Activated naive CD4-positive, alpha-beta T cell treated with anti-CD3 and anti-CD28 coated beads for 36 hours (primary cell): ENCODE measurements at places on chromosomes 7 and 10. TPM values are rescaled to one million over a fixed set of nuclear protein-coding genes. Genes with fewer than 3 reads are reported as not detected.

TRPV6 gene
- total RNA-seq, result not detected

DNA sequence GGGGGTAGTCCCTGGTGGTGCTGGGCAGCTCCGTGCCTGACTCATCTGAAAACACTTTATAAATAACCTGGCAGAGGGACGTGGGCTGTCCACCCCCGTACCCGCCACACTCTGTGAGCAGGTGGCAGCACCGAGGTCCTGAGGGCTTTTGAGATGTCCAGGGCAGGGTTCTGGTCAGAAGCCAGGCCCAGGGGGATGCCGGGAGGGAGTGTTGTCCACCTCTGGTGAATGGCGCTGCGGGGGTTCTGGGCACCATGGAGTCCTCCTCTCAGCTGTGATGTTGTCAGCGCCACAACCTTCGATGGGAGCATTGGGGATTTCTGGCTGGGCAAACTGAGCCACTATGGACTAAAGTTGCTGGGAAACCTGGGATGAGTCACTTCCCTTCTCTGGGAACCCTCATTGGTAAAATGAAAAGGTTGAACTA, 27.4 kb upstream of the GOLGA7B start:
- no peak for DNase-seq

DNA sequence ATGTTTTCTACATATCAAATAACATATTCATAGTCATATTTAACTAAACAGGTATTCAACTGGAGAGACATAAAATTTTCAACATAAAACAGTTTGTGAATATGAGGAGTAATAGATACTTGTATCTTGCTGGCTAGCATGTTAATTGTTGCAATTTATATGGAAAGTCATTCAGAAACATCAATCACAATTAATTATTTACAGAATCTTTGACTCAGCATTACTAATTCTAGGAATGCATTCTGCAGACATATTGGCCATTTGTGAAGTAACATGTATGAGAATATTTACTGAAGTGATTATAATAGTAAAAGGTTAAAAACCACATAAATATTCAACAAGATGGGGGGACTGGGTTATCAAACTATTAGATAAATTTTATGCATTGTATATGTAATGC, 203.7 kb downstream of the TSPAN12 start:
- no peak for DNase-seq

DNA sequence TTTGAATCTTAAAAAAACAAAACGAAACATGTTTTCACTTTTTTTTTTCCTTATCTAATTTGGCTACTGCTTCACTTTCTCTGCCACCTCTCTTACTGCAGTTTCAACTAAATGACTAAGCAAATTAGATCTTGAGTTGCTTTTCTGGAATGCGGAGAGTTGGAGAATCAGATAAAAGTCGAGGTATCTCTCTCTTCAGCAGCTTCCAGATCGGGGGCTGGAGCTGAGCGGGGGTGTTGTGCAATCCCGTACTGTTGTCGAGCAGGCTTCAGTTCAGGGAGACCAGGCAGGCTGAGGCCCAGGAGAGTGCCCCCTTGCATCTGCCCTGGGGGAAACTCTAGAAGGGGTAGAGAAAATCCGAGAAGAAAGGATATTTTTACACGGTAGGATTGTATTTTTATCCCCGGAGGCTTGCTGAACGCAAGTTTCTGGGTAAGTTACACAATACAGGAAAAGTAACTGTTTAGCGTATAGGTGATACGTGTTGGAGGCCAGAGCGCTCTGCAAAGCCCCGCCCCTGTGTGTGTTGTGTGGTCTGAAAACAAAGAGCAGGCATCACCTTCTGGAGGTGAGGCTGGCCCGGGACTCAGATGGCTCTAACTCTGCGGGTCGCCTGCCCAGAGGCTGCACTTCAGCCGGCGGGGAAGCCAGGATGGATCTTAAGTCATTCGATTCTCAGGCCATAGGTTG, 116.6 kb downstream of the KLF6 start:
- peak; percentile 75 for DNase-seq

DNA sequence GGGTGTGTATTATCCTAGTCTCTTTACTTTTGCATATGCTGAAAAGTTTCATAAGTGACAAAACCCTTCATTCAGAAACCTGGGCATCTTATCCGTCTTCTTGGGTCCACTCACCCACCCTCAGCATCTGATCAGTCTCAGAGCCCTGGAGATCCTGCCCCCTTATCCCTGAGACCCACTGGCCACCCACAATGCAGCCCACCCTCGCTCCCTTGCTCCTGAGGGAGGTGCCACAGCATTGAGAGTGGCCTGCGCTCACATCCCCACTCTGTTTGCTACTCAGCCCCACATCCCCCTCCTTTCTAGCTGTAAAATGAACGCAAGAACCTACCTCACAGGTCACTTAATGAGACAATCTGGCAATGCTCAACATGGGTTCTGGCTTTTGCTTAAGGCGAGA, 27.3 kb downstream of the PDIA4 start:
- no peak for DNase-seq

DNA sequence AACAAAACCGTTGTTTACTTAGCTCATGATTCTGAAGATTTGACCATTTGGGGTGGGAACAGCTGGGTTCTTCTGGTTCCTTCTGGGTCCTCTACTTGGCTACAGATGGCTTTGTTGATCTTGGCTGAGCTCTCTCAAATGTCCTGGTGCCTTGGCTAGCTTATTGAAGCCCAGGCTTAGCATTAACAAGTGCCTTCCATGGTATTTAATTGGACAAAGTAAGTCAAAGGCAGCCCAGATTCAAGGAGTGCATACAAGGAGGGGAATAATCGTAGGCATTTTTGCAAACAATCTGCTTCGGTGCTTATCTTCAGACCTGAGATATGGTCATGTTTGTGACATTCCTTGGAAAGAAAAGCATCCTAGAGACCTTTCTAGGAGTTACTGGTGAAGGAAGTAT, 81.4 kb downstream of the ADCYAP1R1 start:
- no peak for DNase-seq

GRCh38 chr7:87818336-87818735, 57.8 kb downstream of the SLC25A40 start:
- DNase-seq, result no peak

POT1 gene
- total RNA-seq, result 38.3 TPM

COL1A2 gene
- total RNA-seq, result 0.35 TPM

RNF148 gene
- not detected for total RNA-seq

SFMBT2 gene
- total RNA-seq, result 20.0 TPM

GRCh38 chr10:131847241-131847783, 53.5 kb upstream of the PPP2R2D start:
- no peak for DNase-seq

MPLKIP gene
- total RNA-seq, result 38.1 TPM

- DNase-seq, result peak; percentile 35
Measured at GRCh38 chr10:25226775-25227682, 52.2 kb downstream of the GPR158 start.

OR13A1 gene
- total RNA-seq, result not detected

- DNase-seq, result no peak
Measured at GRCh38 chr10:118701529-118702323, 53.0 kb downstream of the CACUL1 start.

GRCh38 chr7:150926066-150926465, 52.1 kb downstream of the KCNH2 start:
- no peak for DNase-seq

DNA sequence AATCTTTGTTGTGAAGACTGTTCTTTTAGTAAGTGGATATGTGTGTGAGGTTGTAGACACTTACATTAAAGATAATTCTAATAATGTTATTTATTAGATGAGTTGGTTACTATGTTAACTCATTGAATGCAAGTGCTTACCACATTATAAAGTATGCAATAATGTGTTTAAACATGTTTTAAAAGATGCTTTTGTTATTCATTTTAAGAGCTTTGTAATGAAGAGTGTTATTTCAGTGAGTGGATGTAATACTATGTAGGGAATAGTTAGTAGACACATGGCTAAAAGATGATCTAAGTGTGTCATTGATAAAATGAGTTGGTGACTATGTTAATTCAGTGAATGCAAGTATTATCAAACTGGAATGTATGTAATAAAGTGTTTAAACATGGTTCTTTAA, 70.0 kb upstream of the VOPP1 start:
- DNase-seq, result no peak

DNA sequence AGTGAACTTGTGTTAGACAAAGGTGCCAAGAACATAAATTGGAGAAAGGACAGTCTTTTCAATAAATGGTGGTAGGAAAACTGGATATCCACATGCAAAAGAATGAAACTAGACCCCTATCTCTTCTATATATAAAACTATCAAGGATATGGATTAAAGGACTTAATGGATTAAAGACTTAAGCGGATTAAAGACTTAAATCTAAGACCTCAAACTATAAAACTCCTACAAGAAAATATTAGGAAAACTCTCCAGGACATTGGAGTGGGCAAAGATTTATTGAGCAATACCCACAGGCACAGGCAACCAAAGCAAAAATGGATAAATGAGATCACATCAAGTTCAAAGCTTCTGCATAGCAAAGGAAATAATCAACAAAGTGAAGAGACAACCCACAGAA, 242.9 kb upstream of the MEOX2 start:
- DNase-seq, result no peak

ABLIM1 gene
- 157 TPM for total RNA-seq

NAT16 gene
- not detected for total RNA-seq

IRF5 gene
- 1.4 TPM for total RNA-seq

TYW1 gene
- total RNA-seq, result 13.5 TPM

DNA sequence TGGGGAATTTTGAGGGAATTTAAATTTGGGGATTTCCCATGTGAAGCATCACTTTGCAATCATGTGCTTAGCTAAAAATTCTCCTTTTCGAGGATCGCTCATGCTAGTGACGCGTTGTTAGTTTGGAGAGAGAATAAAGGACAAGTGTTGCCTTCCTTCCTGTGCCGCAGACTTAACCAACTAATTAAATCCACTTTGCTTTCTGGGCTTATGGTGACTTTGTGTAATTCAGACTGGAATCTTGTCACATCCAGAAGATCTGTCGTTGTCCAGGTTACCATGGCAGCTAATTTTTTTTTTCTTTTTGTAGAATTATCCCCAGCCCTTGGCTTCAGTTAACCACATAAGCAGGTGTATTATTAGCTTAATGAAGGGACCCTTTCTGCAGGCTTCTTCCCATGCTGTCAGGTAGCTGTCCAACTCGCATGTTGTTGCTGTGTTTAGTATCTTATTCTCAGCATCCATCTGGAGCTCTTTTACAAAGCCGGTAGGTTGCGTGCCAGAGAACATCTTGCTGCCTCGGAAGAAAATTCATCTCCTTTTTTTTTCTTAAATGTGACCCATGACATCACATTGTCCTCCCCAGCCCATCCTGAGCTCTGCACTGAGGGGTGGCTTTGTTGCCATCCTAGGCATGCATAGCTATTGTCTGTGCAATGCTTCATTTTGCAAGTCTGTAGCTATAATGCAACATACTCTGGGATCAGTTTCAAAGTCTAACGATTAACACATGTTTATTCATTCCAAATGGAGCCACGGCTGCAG, 47.2 kb upstream of the NRP1 start:
- no peak for DNase-seq

- DNase-seq, result no peak
Measured at GRCh38 chr10:47104151-47104605, 192.9 kb downstream of the PTPN20 start.

- DNase-seq, result peak; percentile 28
Measured at GRCh38 chr10:27464993-27465392, 39.1 kb upstream of the RAB18 start.

ZDHHC6 gene
- 37.8 TPM for total RNA-seq

- no peak for DNase-seq
Measured at GRCh38 chr10:45640941-45641340, 31.6 kb downstream of the ZFAND4 start.

- peak; percentile 64 for DNase-seq
Measured at GRCh38 chr10:128178302-128178958, 52.2 kb upstream of the MKI67 start.

- no peak for DNase-seq
Measured at GRCh38 chr7:134522601-134523000, 4.8 kb upstream of the AKR1B10 start.

CRYGN gene
- total RNA-seq, result not detected

GRCh38 chr10:34231441-34232180, 583.5 kb downstream of the PARD3 start:
- no peak for DNase-seq

DNA sequence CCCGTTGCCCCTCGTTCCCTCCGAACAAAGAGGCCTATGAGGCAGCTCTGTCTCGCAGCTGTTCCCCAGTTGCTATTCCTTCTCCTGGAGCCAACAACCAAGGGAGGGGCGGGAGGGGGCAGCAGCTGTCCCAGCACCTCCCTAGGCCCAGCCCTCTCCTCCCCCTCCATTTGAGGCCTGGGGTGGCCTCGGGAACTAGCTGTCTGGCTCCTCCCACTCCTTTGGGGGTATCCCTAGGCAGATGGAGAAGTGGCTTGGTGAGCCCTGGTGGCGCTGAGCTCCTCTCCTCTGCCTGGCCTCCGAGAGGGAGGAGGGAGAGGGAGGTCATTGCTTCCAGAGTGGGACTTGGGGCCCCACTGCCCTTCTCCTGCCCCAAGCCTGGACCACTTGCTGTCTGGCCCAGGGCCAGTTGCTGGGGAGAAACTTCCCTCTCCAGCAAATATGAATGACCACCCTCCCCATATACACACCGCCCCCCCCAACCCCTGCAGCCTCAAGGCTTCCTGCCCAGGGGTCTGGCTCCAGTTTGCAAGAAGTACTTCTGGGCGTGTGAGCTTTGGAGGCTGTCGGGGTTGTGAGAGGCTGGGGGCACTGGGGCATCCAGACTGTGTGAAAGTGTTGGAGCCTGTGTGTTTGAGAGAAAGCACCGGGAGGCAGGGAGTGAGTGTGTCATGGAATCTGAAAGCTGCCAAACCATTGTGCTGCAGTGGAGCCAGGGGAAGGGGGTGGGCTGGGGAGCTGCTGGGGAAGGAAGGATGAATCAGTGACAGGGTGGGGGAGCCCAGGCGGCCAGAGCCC, 3.1 kb downstream of the FLNC start:
- DNase-seq, result no peak

SLC16A12 gene
- not detected for total RNA-seq

NEUROG3 gene
- not detected for total RNA-seq

DNA sequence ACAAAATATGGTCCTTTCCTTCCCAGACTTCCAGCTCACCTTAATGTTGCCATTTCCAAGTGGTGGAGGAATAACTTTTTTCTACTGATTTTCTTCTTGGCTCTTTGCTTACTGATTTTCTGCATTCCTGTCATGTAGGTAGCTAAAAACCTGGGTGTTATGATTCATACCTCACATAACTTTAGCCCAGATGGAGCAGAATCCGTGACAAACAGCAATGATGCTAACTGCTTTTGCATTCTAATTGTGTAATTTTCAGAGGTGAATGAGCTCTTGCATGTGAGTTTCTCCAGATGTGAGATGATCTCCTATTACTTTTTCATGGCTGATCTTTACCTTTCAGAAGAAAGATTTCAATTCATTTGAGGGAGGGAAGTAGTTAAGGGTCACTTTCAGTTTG, 43.4 kb downstream of the WDR11 start:
- DNase-seq, result no peak

SPDYE2 gene
- not detected for total RNA-seq

DNA sequence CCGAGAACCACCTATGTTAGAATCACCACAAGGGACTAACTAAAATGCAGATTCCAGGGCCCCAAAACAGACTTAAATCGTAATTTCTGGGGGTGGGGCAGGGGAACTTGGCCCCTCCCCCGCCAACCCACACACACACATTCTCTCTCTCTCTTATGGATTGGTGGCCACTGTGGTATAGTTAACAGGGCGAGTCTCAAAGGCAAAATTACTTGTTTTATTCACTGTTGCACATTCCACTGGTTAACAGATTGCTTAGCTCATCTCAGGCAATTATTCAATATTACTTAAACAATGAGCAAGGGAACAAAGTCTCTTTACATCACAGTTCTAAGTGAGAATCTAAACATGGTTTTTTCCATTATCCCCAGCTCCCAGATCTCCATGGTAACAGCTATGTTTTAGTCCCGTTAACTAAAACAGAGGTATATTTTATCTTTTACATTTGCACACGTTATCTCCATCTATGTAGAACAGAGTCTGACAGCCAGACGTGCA, 38.5 kb downstream of the IGF2BP3 start:
- no peak for DNase-seq

- no peak for DNase-seq
Measured at GRCh38 chr7:88140947-88141346, 78.9 kb downstream of the SRI start.
